NCI-H2171 (cell line): ENCODE measurements at places on chromosomes 1 and 21.
A peak's percentile ranks its signal among the peaks of the same experiment; 100 is the strongest.

GRCh38 chr1:156775799-156776198, 8.5 kb downstream of the PRCC start:
- DNase-seq = no peak

DNA sequence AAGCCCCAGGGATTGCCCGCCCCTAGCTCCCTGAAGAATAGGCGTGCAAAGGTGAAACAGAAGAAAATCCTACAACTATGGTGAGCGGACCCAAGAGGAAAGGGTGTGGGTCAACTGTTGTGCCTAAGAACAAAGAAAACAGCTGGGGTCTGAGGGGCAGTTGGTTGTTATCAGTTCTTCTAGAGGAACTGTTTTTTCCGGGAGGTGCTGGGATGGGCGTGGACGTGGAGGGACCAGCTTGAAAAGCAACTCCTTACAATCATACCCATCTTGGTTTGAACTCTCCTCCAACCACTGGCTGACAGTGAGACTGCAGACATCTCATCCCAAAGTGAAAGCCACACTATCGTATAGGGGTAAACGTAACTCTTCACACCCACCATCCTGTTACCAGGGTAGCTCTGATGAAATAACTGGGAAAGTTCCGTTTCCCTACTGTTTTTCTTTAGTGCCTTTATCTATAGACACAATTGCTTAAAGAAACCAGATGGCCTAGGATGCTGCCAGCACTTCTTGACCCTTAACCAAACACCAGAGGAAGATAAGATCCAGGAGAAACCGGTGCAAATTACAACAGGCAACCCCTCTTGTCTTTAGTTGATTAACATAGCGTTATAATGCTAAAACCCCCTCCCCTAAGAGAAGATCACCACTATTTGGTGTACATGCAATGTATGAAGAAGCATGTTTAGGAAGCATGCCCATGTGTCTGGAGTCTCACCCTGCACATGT, 25.6 kb upstream of the FAM89A start:
- no peak for DNase-seq

DNA sequence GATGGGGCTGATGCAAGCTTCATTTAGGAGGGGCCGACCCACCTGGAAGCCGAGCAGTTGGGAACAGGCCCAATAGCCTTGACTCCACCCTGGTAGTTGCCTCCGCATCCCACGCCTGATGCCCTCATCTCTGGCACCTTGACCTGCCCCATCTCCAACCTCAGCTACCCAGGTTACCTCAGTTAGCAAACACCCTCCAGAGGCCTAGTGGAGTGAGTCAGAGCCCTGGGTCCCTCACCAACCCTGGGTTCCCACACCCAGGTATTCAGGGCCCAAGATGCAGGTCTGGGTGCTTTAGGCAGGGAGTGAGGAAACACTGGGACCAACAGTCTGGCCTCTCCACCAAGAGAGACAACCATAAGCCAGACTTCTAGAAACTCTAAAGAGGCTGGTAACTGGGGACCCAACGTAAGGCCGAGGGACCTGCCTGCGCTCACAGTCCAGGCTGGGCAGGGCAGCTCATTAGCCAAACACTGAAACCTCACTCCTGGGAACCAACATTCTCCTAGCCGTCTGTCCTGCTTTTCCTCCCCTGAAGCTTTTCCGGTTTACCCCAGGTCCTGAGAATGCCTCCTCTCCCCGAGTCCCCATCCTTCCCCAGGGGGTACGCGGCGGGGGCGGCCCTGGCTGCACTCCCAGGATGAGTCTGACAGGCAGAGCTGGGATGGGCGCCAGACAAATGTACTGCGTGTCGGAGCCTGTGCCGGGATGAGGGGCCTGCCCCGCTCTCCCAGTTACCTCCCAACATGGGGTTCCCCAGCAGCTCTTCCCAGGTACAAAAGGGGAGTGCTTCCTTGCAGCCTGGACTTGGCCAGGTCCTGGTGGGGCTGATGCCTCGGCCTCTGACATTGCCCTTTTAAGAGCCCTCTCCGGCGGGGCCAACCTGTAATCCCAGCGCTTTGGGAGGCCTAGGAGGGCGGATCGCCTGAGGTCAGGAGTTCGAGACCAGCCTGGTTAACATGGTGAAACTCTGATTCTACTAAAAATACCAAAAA, 8.9 kb upstream of the CELSR2 start:
- DNase-seq = peak; percentile 74

DNA sequence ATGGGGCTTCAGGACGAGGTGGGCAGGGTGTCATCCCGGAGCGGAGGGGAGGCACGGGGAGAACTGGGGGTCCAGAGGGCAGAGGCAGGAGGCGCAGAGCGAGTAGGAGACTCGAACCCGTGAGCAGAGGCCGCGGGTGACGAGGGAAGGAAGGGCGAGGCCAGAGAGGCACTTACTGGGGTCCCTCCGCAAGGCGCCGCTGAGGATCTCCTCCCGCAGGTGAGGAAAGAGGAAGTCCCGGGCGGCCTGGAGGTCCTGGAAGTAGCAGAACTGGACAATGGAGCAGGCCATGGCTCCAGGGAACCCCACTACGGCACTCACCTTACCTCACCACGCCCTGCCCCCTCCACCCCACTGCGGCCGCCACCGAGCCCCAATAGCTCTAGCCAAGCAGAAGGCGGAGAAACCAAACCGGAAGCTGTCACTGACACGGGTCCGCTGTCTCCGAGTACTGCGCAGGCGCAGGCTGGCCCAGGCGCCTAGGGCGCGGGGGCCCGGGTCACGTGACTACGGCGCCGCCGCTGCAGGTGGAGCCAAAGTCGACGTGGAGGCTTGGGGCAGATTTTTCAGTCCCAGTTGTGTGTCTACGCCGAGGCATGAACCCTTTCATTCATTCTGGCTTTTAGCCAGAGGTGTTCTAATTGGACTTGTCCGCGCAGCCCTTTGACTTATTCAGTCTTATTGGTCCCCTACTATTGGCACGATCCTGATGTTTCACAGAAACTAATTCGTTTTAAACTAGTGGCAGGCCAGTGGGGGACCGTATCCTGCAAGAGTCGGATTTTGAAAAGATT, at the start of gene RAB3GAP2:
RAB3GAP2 (minus strand) TSS at position 407 of the 794 bp plus-strand sequence; CDS start at position 291, 116 bp downstream.
- DNase-seq = peak; percentile 94

DNA sequence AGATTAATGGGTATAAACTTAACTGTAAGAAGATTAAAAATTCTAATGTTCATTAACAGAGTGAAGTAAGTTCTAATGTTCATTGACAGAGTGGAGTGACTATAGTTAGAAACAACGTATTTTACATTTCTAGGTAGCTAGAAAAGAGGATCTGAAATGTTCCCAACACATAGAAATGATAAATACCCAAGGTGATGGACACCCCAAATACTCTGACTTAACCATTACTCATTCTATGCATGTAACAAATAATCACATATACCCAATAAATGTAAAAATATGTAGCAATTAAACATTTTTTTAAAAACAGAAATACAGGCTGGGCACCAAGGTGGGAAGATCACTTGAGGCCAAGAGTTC, 62.1 kb downstream of the ABL2 start:
- no peak for DNase-seq

DNA sequence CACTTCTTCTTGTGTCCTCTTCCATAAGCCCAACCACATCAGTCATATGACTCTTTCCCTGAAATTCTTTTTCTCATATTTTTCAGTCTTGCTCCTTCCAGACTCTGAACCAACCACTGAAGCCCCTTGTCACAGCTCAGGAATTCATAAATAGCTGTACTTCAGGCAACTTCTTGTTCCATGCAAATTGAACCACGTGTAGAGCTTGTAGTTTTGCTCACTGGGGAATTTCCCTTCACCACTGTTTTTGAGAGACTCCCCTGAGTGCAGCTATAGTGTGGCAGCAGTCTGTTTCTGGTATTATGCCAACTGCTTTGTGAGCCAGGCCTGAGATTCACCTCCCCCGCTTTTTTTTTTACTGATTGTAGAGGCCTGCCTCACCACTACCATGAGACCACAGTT, 150.3 kb upstream of the SPAG17 start:
- DNase-seq = no peak

DNA sequence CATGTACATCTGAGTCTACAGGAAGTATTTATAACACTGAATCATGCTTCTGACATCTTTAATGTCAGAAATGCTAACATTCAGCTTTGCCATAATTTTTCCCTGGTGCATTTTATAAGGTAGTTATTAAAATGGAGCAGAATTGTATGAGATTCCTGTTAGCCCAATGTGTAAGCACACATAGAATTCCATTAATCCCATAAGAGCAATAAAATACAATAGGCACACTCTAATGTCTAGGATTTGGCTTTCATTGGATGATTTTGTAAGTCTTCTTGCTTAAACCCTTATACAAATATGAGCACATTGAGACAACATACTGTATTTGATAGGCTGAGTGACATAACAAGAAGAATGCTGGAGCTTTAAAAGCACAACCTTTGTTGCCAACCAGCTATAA, 256.4 kb downstream of the HMCN1 start:
- no peak for DNase-seq

DNA sequence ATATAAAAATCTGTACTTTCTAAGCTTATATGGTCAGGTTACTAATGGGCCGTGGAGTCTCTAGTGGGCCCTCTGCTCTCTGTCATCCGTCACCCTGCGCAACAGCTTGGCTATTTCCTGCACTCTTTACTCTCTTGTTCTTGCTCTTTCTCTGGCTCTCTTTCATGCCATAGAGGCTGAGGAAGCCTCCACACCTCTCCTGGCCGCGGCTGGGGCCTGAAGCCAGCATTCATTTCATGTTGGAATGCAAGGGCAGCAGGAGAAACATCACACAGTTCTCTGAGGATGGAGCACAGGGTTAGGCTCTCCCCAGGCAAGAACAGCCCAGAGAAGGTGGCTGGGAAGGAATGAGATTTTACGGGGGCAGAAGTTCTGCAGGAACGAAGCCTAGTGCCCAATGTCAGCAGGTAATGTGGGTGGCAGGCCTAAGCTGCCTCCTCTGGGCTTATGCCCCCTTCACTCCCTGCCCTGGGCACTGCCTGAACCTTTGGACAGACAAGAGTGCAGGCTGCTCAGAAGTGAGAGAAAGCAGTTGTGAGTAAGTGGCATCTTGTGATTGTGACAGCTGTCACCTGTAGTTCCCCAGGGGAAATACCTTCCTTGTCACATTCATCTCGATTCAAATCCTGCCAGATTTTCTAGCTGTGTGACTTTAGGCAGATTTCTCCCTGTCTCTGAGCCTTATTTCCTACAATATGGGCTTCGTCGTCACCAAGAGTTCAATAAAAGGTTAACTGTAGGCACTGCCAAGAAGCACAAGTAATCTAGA, 3.6 kb upstream of the FHAD1 start:
- peak; percentile 25 for DNase-seq

GRCh38 chr1:147214325-147214724, 10.8 kb downstream of the FMO5 start:
- no peak for DNase-seq

DNA sequence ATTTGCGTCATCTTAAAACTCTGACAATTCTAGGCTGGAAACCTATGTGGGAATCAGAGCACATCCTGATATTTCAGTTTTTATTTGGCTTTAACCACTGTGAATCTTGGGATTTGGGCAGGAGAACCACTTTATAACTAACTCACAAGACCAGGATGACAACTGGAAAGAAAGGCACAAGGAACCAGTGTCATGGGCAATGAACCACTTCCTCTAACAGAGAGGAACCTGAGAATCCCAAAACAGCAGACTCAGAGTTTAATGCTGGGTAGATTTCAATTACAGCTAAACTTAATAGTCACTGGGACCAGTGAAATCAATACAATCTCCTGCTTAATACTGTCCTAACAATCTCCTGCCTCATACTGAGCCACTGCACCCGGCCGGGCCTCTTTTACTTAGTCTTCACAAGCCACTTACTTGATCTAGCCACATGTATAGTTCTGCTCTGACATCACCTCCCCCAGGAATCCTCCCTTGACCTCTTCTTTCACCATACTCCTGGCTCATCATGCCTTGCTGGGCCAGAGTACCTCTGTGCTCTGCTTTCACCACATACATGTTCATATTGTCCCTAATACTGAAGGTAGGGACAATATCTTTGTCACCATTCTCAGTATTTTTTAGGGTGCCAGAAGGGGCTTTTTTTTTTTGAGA, 20.2 kb upstream of the SLFNL1 start:
- DNase-seq = no peak

DNA sequence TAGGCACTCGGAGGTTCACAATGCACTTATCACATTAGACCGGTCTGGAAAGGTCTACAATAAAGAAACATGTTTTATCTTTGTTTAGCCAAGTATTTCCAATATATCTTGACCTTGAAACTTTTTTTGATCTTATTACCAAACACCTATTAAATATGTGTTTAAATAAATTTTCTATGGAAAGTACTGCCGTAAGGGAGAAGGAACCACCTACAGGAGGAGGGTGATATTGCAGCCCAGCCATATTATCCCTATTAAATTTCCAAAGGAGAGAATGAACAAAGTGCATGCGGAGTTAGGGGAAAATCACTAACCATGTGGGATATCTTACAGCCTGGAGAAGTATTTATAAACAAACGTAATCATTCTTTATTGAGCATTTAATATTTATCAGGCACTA, 14.5 kb downstream of the BRINP2 start:
- no peak for DNase-seq

- DNase-seq = no peak
Measured at GRCh38 chr1:176802316-176802715, 339.3 kb downstream of the PAPPA2 start.

- DNase-seq = no peak
Measured at GRCh38 chr1:158951956-158952355, 20.6 kb downstream of the PYHIN1 start.

DNA sequence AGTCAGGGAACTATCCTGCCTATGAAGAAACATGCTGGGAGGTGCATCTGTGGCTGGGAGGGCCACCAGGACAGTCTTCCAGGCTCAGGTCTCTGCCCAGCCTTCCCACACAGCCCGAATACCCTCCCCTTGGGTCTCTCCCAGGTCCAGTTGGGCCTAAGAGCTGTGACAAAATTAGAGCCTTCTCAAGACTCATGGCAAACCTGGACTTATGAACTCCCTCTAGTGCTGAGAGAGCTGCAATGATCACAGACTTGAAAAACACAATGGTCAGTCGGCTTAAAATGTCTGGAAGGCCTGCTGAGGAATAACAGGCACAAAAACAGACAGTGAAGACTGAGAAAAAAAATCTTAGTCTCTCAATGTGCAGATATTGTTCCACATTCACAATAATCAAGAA, 325.1 kb downstream of the BRINP2 start:
- DNase-seq = no peak

DNA sequence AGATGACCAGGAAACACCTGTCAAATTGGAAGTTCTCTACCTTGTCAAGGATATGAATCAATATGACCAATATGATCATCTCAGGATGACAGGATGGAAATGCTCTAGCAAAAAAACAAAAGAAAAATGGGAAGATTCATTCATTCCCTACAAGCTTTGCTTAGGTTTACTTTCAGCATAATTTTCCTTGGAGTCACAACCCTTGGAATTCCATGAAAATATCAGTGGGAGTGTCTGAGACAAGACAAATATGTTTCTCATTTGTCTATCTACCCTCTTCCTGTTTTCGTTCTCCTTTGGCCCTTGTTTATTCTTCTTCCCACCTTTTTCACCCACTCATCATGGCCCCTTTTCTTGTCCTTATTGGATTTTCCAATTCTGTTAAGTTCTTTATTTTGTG, 50.6 kb downstream of the COLGALT2 start:
- no peak for DNase-seq
